ENCODE measurements at places on chromosomes 11 and 22.

- H3K27ac ChIP-seq, result no peak overlapping the region
- no peaks in the 10 kb centered on the region for H3K27me3 ChIP-seq
- no peaks in the 10 kb centered on the region for H3K36me3 ChIP-seq
- H3K4me3 ChIP-seq, result no peak overlapping the region
These were observed 55.6 kb downstream of the MCM5 start for GRCh38 chr22:35455529-35455928.

- no peak for DNase-seq
- no peaks in the 10 kb centered on the region for H3K36me3 ChIP-seq
- no peak within 1 kb of the TSS for H3K27ac ChIP-seq
- H3K4me1 ChIP-seq, result no peaks in the 10 kb centered on the region
- H3K4me3 ChIP-seq, result no peak within 1 kb of the TSS
- H3K27me3 ChIP-seq, result no peaks in the 10 kb centered on the region
These were observed at the start of gene SYT13 for GRCh38 chr11:45285930-45286632. Gene SYT13 (minus strand): TSS chr11:45286341. CDS start chr11:45286207, 134 bp downstream.

- no peaks in the 10 kb centered on the region for H3K36me3 ChIP-seq
- H3K27ac ChIP-seq, result no peak overlapping the region
- H3K4me1 ChIP-seq, result no peaks in the 10 kb centered on the region
These were observed 12.4 kb upstream of the CLDN5 start for GRCh38 chr22:19536564-19536963.

- H3K36me3 ChIP-seq, result peaks cover 50% of the 10 kb centered on the region
- H3K27me3 ChIP-seq, result no peaks in the 10 kb centered on the region
- peaks cover 18% of the 10 kb centered on the region for H3K4me1 ChIP-seq
- no peak for DNase-seq
- no peak overlapping the region for H3K4me3 ChIP-seq
These were observed 79.3 kb downstream of the C2CD3 start for GRCh38 chr11:74091549-74091948.

DNA sequence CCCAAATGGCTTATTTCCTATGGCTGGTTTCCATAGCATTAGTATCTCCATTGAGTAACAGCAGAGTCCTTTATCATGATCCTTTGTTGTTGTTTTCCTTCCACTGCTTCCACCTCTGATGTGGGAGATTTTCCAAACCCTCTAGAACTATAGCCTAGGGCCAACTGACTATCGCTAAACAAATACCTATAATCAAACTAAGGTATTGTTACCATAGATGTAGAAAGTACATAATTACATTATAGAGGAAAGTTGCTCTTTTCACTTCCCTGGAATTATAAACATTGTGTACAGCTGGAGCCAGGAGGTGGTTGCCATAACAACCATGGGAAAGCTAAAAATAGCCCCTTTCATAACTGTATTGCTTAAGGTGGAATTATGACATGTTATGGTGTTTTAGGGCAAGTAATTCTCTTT is 47.0 kb upstream of the ALKBH3 start:
- H3K27ac ChIP-seq, result no peak overlapping the region
- H3K4me3 ChIP-seq, result no peak overlapping the region
- peaks cover 11% of the 10 kb centered on the region for H3K4me1 ChIP-seq
- H3K27me3 ChIP-seq, result no peaks in the 10 kb centered on the region
- H3K36me3 ChIP-seq, result peaks cover 29% of the 10 kb centered on the region

DNA sequence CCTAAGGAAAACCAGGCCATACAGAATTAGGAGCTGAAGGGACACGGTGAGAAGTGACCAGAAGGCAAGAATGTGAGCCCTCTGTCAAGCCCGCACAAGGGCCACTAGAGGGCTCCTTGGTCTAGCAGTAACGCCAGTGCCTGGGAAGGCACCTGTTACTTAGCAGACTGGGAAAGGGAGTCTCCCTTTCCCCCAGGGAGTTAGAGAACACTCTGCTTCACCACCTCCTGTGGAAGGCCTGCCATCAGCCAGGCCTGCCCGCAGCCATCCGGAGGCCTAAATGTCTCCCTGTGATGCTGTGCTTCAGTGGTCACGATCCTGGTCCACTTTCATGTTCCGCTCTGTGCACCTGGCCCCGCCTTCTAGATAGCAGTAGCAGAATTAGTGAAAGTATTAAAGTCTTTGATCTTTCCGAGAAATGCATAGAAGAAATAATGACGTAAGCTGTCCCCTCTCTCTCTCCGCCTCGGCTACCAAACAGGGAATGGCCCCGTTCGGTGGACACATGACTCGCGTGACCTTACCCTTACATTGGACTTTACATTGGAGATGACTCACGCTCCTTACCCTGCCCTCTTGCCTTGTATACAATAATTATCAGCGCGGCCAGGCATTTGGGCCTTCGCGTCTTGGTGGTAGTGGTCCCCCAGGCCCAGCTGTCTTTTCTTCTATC is 10.7 kb upstream of the GSTP1 start:
- H3K4me3 ChIP-seq, result no peak overlapping the region
- no peaks in the 10 kb centered on the region for H3K36me3 ChIP-seq
- peak; percentile 70 for DNase-seq
- H3K4me1 ChIP-seq, result no peaks in the 10 kb centered on the region
- no peak overlapping the region for H3K27ac ChIP-seq

DNA sequence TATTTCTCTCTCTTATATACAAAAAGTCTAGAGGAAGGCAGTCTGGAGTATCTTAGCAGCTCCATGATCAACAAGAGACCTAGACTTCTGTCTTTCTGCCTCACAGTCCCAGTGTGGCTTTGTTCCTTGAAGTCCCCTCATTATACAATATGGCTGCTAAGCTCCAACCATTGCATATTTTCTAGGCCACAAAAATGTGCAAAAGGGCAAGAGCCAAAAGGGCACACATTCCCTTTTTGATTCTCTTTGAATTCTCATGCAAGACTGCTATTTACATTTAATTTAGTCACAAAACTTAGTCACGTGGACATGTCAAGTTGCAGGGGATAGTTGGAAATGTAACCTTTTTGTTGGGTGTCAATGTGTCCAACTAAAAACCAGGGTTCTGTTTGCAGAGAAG is 64.2 kb upstream of the OLFML1 start:
- H3K27ac ChIP-seq, result no peak overlapping the region
- DNase-seq, result no peak
- H3K36me3 ChIP-seq, result no peaks in the 10 kb centered on the region
- H3K4me3 ChIP-seq, result no peak overlapping the region

- no peaks in the 10 kb centered on the region for H3K27me3 ChIP-seq
- H3K36me3 ChIP-seq, result no peaks in the 10 kb centered on the region
- H3K4me1 ChIP-seq, result peaks cover 20% of the 10 kb centered on the region
- DNase-seq, result peak; percentile 77
- H3K27ac ChIP-seq, result no peak within 1 kb of the TSS
These were observed at the start of gene TUBA8 for GRCh38 chr22:18110194-18110953. Gene TUBA8 (plus strand): TSS chr22:18110809. CDS start chr22:18110866, 57 bp downstream.

GRCh38 chr11:69452206-69452987 is 29.1 kb upstream of the LINC01488 start:
- no peaks in the 10 kb centered on the region for H3K36me3 ChIP-seq
- H3K4me1 ChIP-seq, result no peaks in the 10 kb centered on the region
- no peak for DNase-seq
- H3K27me3 ChIP-seq, result no peaks in the 10 kb centered on the region

- H3K4me3 ChIP-seq, result peak overlapping the region; percentile 81
- H3K27me3 ChIP-seq, result no peaks in the 10 kb centered on the region
- H3K36me3 ChIP-seq, result peaks cover 5% of the 10 kb centered on the region
These were observed 943 bp upstream of the YWHAH start for GRCh38 chr22:31943206-31943977.

- no peak overlapping the region for H3K4me3 ChIP-seq
- H3K27me3 ChIP-seq, result no peaks in the 10 kb centered on the region
- no peak for DNase-seq
- H3K36me3 ChIP-seq, result no peaks in the 10 kb centered on the region
These were observed 368.3 kb downstream of the SHANK2 start for GRCh38 chr11:70883973-70884623.

All from Karpas-422 (cell line).